ENCODE measurements at places on chromosomes 6 and 20.

- no peak for DNase-seq
Observed at GRCh38 chr6:34145161-34146020, 496 bp downstream of the GRM4 start.

DNA sequence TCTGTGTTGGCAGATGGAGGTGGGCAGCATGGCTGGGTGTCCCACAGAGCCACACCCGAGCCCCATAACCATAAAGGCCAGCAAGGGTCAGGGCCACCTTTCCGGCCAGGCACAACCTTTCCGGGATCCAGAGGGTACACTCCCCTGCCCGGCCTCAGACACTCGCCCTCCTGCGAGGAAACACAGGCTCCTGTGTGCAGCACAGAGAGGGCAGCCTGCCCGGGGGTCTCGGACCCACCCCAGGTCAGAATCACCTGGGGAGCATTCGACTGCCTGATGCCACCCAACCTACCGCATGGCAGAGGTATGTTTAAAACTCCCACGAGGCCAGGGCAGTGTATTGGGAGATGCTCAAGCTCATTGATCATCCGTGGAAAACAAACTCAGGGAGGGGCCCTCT lies 260.3 kb downstream of the TAF4 start:
- no peak for DNase-seq

DNA sequence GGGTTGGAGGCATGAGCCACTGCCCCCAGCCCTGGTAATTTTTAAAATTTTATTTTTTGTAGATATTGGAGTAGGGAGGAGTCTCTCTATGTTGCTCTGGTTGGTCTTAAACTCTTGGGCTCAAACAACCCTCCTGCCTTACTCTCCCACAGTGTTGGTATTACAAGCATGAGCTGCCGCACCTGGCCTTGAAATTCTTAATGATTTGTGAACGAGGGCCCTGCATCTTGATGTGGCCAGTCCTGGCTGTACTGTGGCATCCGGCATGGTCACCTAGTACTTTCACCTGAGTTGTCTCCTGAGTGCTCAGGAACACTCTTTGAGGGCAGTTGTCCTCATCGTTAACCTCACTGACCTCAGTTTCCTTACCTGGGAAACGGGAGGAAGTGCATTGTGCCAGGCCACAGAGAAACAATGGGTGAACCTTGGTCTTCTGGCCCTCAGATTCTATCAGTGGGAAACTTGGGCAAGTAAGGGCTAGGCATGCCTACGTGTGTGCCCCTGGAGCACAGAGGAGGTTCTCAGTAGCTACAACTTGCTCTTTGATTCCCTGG lies 19.5 kb downstream of the CEBPB start:
- DNase-seq, result no peak

DNA sequence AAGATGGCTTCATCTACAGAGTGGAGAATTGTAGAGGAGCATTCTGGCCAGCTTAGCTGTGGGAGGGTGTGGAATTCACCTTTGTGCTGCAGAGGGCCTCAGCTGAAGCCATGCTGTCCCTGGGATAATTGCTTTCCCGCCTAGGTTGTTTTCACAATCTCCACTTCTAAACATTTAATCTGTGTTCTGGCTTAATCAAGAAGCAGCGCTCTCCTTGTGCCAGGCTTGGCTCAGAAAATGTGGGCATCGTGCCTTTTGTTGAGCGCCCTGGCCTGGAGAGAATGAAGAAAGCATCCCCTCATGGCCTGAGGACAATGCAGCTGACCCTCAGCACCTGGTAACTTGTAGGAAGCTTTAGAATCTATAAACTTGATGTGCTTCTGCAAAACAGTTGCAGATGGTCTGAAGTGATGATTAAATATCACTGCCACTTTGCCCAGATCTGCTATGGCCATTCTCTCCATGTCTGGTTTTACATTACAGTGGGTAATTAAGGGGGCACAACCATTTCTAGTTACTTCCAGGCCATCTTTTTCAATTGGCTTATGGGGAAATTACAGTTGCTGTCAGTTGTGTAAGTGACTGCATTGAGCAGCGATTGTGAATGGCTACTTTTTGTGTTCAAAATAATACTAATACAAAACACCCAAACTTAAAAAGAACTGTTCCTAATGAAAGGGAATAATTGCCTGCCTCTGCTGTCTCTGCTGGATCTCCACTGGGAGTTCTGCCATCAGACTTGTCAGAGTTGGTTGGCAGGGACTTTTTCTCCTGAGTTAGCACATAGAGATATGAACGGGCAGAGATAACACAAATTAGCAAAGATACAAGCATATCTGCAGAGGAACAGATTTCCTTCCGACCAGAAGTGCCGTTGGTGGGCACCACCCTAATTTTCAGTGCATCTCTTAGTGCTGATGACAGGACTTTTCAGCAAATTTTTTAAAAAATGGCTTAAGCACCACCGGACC lies 18.4 kb downstream of the CTNNBL1 start:
- no peak for DNase-seq

- DNase-seq, result no peak
Observed at GRCh38 chr6:4324746-4325145, 189.4 kb upstream of the ECI2 start.

GRCh38 chr20:61457725-61458124 lies 205.7 kb downstream of the CDH4 start:
- no peak for DNase-seq

GRCh38 chr20:478949-479429 lies 16.7 kb upstream of the TBC1D20 start:
- DNase-seq, result no peak

DNA sequence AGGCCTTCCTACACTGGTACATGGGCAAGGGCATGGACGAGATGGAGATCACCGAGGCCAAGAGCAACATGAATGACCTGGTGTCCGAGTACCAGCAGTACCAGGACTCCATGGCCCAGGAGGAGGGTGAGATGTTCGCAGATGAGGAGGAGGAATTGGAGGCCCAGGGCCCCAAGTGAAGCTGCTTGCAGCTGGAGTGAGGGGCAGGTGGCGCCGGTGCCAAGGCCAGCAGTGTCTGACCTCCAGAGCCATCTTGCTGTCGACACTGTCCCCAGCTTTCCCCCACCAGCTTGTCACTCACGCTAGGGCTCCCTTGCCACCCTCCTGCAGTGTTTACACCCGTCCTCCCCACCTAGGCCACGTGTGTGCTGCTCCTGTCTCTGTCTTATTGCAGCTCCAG lies 12.2 kb downstream of the GABRR2 start:
- DNase-seq, result no peak
